ENCODE measurements at places on chromosomes 16 and 17. TPM values are rescaled to one million over a fixed set of nuclear protein-coding genes. Genes with fewer than 3 reads are reported as not detected.

- DNase-seq: no peak
Observed at GRCh38 chr16:3971706-3972105, 91.2 kb upstream of the CREBBP start.

DNA sequence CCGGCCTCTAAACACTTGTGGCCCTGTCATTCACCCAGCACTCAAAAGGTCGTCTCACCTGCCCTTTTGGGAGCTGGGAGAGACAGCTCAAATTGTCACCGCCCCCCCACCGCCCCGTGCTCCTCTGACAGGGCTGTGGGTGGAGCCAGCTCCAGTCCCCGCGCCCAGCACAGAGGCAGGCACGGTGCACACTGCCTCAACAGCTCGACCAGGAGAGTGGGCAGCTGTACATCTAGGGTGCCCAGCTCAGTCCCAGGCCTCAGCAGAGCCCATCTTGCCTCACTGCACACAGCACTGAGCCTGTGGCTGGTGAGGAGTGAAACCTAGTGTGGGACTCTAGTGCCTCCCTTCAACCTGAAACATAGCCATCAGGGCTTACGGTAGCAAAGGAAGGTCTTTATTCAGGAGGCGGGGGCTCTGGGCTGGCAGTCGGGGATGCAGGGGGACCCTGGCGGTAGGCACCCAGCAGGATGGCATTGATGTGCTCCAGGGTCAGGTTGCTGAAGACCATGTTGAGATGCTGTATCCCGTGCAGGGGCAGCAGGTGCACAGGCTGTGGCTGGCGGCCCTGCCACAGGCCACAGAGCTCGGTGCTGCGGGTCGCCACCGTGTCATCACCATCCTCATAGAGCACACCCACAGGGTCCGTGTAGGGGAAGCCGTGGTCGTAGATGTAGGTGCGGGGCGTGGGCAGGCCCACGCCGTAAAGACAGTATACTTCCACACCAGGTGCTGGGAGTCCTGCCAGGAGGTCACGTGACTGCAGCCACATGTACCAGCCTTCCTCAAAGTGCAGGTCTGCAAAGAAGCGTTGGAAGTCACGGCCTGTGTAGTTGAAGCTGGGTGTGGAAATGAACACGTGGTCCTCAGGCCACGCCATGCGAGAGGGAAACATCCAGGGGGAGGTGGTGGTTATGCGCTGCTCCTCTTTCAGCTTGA, 3.1 kb upstream of the PSMB10 start:
- DNase-seq: no peak

Gene PRDM7
- not detected for total RNA-seq

DNA sequence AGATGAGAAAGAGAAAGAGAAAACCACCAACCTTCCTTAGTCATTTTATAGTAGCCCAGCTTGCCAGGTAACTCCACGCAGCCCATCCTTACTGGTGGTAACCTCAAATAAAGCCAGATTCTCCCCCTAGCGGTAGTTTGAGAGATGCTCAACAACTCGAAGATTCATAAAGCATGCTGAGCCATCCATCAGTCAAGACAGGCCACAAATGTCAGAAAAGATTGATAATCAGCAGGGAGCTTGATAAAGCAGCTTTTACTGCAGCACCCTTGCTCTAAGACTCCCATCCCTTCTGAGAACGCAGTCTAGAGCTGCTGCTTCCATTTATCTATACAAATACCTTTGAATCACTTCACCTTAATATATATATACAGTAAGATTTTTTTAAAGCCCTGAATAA, 451.5 kb upstream of the HSBP1 start:
- DNase-seq: no peak

GRCh38 chr16:27232061-27232900, 29.0 kb downstream of the KDM8 start:
- DNase-seq: peak; percentile 66

Gene HNF1B
- 2.7 TPM for total RNA-seq

DNA sequence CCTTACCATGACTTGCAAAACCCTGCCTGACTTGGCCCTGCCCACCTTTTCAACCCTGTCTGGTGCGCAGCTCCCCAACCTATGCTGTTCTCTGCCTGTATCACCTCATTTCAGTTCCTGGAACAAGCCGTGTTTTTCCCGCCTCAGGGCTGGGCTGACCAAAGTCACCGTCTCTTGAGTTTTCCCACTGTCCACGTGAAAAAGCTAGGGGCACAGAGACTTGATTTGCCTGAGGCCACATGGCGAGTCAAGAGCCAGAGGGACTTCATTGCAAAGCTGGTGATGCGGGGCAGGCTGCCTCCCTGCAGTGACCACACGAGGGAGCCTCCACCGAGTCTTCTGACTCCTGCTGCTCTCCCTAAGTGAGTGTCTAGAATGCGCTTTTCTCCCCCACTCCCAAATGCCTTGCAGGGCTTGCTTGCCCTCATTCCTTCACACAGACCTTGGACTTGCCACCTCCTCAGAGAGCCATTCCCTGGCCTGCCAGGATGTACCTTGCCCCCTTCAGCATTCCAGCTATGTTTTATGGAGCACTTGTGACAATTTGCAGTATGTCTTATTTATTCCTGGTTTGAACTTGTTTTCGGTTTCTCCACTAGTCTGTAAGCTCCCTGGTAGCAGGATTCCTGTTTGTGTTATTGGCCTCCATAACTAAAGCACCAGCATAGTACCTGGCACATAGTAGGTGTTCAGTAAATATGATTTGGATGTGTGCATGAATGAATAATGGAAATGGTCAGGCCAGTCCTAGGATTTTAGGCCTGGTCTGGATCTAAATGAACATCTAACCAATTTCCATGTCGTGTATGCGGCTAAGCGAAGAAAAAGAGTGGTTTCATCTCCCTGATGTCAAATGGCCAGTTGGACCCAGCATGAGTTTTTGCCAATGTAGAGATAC, 252.3 kb downstream of the SNX29 start:
- no peak for DNase-seq

- DNase-seq: peak; percentile 5
Observed at GRCh38 chr17:879546-880442, 97.6 kb downstream of the MRM3 start.

Gene HID1
- 0.77 TPM for total RNA-seq

Gene MYH1
- total RNA-seq: not detected

Data from GM12878 (cell line).